ENCODE measurements at places on chromosomes 3 and 15.
A peak's percentile ranks its signal among the peaks of the same experiment; 100 is the strongest.

- no peak for DNase-seq
Measured at GRCh38 chr15:75002398-75002797, 7.0 kb downstream of the SCAMP5 start.

DNA sequence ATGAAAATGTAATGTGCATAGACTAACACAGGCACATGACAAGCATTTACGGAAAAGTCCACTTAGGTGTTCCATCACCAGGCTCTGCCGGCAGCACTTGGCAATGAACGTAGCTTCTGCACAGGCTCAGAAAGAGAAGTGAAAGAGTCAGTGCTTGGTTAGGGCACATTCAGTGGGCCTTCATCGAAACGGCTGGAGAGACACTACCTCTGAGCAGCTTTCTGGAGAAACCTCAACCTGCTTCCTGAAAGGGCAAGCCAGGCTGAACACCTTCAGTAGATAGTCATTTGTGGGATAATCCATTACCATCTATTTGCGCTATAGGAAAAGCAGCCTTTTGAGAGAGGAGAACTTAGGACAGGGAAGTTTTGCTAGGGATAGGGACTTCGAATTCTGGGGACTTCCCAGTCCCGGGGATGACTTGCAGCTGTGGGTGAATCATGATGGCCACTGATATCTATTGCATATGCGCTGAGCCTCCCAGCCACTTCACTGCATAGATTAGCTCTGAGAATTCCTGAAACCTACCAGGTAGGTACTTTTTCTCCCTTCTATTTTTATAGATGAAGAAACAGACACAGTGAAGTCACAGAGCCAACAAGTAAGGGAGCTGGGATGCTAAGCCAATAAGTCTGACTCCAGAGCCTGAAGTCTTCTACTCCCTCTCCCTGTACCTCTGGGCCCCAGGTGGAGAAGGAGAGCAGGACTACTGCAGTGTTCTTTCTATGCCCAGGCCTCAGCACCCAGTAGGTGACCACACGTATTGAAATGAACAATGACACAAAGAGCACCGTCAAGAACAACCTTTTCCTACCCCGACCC lies 4.2 kb upstream of the SH2D7 start:
- DNase-seq = no peak

- no peak for DNase-seq
Measured at GRCh38 chr3:64157150-64158035, 67.9 kb downstream of the PRICKLE2 start.

- DNase-seq = peak; percentile 10
Measured at GRCh38 chr3:103684904-103685303, 1250.1 kb downstream of the ZPLD1 start.

- DNase-seq = no peak
Measured at GRCh38 chr3:57221883-57222282, 5.6 kb upstream of the APPL1 start.

- DNase-seq = no peak
Measured at GRCh38 chr15:86197770-86198169, 118.1 kb downstream of the AGBL1 start.

GRCh38 chr15:55770806-55771205 lies 27.9 kb upstream of the PRTG start:
- no peak for DNase-seq

- no peak for DNase-seq
Measured at GRCh38 chr3:122921791-122922651, 105.5 kb downstream of the SEMA5B start.

DNA sequence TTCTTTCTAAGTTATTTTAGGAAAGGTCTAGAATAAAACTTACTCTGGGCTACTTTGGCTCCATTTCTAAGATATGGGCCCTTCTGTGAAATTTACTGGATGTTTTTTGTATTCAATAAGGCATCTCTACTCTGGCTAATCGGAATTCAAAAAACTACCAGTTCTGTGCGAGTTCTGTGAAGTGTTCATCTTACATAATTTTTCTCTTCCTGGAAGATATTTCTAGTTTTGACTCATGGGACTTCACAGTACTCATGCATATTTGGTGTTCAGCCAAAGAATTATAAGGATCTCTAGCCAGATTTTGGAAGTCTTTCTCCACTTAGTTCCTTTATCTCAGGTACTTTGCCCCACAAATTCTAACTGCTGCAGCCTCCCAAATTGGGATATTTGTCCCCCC lies 46.4 kb upstream of the MBNL1 start:
- no peak for DNase-seq

DNA sequence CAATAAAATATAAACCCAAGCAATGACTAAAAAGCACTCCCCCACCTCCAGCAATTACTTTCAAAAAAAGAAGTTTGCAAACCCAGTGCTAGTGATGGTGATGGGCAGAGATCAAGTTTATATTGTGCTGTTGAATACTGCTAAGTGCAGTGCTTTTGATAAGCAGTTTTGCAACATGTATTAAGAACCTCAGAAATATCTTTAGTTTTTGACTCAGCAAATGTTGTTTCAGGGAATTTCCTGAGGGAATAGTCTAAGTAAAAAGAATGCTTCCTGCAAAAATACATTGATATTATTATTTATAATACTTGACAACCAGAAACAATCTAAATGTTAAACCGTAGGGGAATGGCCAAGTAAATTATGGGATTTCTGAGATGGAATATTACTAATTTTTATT lies 69.3 kb downstream of the ADAMTSL3 start:
- DNase-seq = no peak

DNA sequence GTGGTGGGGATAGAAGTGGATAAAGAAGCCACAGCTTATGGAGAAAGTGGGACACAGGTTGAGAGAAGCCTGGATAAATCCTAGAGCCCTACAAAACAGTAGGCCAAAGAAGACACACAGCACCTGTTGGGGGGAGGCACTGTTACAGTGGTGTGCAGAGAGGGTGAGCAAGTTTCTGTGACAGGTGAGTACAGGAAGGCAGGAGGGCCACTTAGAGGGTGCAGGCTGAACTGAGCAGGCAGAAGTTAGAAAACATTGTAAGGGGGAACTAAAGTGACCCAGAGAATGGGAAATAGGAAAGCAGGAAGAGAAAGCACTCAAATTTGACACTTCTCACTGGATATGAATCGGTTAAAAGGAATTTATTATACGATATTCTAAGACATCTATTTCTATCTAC lies 146.1 kb upstream of the TMCO5A start:
- DNase-seq = no peak

- no peak for DNase-seq
Measured at GRCh38 chr3:72892081-72892775, 4.4 kb downstream of the GXYLT2 start.

DNA sequence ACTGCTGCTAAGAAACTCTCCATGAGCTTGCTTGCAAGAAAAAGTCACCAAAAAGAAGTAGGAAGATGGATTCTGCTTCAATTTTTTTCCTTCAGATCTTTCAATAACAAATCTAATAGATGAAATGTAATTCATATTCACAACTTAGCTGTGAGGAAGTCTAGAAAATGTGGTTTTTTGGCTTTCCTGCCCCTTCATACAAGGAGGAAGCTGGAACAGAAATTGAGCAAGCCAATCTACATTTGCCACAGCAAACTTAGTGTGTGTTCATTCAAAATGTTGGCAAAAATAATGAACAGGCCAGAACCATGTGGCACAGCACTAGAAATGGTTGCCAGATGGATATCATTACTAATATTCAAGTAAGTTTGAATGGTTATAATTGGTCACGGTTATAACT lies 93.2 kb upstream of the NEDD4 start:
- no peak for DNase-seq

GRCh38 chr15:24957691-24958090 lies 2.9 kb downstream of the SNRPN start:
- DNase-seq = peak; percentile 17

GRCh38 chr3:31079689-31080088 lies 185.2 kb upstream of the GADL1 start:
- no peak for DNase-seq

DNA sequence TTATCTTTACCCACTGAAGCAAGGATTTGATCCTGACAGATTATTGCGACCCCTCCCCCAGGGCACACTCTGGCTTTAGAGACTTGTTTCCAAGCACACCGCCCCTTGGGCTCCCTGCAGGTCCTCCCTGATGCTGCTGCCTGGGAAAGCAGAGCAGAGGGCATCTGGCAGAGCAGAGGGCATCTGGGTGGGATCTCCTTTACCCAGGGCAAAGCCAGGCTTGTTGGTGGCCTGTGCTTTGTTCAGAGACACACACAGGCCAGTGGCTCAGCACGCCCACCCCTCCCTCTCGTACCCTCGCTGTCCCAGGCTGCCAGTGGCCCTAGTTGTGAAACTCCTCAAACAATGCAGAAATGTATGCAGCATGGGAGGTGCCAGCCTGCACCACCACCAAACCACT lies 4.8 kb downstream of the KLF13 start:
- DNase-seq = no peak

DNA sequence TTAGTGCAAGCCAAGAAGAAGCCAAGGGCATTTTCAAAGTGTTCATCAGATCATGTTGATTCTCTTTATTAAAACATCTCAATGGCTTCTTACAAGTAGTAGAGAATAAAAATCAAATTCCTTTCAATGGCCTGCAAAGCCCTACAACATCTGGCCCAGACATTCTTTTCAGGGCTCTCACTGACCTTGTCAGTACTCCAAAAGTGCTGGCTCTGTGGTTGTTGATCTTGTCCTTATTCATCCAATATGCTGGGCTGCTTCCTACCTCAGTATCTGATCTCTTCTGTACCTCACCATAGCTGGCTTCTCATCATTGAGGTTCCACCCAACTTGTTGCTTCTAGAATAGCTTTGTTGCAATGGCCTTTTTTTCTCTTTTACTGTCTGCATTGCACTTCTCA lies 74.0 kb upstream of the SAMMSON start:
- no peak for DNase-seq

DNA sequence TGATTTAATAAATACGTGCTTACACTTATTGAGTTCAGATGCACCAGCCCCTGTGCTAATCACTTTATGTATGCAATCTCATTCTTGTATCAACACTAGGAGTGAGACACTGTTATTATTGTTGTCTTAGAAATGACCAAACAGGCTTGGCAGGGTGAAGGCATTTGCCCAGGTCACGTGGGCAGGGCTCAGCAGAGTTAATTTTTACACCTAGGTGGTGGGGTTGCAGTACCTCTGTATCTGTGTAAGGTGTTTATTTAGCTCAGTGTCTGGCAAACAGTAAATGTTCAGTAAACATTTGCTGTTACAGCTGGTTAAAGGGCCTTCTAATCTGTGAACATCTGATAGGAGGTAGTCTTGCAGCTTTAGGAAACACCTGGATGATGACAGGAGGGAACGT lies 200.0 kb downstream of the CACNA2D3 start:
- DNase-seq = no peak

DNA sequence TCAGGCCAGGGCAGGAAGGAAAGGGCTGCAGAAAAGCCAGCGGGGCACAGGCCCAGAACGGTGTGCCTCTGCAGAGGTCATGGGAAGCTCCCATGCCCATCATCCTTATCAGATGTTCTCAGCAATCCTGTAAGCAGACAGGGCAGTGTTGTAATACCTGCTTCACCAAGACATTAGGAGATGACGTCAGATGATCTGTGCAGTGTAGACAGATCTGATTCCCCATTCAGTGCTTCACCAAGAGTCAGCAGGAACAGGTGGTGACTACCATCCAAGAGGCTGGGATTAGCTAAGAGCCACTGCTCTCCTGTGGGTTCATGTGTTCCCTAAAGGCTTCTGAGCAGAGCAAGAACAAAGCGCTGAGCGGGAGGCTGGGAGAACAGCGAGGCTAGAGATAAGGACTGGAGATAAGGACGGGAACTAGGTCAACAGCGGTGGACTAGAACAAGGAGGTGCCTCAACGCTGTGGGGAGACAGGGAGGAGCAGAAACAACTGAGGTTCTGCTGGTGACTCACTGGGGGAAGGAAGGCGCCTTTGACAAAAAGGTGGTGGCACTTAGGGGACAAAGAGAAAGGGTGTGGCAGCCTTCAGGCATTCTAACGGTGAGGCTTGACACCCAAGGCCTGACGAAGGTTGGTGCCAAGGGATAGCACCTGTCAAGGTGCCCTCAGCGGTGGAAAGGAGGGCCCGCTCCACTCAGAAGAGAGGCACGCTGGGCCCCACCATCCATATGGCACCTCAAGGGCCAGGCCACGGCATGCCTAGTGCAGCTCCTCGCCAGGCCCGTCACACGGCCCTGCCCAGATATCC lies 28.4 kb downstream of the CCDC12 start:
- DNase-seq = no peak

DNA sequence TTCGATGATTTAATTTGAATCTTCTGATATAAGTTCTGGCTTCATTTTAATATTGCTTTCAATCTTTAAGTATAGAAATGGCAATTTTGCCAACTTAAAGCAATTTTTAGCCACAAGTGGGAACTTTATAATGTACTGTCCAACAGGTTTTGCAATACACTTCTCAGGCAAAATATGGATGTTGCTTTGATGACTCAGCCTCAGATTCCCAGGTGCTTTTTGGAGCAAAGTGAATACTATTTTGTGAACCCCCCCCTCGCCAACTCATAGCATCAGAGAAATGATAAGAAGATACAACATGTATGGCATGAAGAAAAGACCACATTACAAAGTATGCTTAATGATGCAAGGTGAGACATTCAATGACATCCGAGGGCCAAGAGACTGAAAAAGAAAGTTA lies 158.1 kb downstream of the GABRB3 start:
- DNase-seq = no peak

- no peak for DNase-seq
Measured at GRCh38 chr15:29203718-29204368, 65.8 kb downstream of the NSMCE3 start.

GRCh38 chr15:67089217-67090193 lies 24.1 kb downstream of the SMAD3 start:
- no peak for DNase-seq

DNA sequence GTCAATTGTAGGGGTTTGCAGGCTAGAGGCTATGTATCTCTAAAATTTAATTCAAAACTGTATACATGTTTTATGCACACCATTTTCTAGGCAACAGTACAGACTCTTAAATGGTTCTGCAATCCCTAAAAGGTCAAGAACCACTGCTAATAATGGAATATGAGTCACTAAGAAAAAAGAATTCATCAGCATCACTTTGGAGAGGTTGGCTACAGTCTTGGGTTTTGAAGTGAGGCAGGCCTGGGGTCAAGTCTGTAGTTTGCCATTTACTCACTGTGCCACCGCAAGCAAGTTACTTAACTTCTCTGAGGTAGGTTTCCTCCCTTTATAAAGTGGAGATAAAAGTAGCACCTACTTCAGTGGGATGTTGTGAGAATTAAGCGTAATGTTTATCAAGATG lies 33.7 kb downstream of the THRB start:
- no peak for DNase-seq

- no peak for DNase-seq
Measured at GRCh38 chr15:43943511-43943910, 116.7 kb downstream of the WDR76 start.

DNA sequence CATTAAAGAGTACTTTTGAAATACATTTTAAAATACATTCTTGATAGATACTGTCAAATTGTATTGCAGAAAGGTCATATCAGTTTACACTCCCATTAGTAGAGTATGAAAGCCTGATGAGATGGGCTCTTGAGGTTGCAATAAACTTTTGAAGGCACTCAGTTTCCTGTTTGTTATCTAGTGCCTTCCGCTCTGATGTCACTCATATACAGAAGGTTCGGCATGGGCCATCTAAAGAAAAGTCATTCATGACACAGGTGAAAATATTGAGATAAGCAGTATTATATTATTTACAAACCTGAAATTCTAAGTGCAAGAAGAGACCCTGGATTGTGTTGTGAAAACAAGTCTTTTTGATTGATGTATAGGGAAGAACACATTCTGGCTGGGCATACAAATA lies 36.5 kb upstream of the DENND4A start:
- DNase-seq = no peak
